Stimulated activated CD4-positive, alpha-beta T cell treated with anti-CD3 and anti-CD28 coated beads, TNF-alpha, amount 100 ng/mL, for 4 hours (primary cell): ENCODE measurements at places on chromosomes 13 and 19.

- no peak for DNase-seq
Measured at GRCh38 chr13:34815526-34815925, 126.5 kb upstream of the NBEA start.

DNA sequence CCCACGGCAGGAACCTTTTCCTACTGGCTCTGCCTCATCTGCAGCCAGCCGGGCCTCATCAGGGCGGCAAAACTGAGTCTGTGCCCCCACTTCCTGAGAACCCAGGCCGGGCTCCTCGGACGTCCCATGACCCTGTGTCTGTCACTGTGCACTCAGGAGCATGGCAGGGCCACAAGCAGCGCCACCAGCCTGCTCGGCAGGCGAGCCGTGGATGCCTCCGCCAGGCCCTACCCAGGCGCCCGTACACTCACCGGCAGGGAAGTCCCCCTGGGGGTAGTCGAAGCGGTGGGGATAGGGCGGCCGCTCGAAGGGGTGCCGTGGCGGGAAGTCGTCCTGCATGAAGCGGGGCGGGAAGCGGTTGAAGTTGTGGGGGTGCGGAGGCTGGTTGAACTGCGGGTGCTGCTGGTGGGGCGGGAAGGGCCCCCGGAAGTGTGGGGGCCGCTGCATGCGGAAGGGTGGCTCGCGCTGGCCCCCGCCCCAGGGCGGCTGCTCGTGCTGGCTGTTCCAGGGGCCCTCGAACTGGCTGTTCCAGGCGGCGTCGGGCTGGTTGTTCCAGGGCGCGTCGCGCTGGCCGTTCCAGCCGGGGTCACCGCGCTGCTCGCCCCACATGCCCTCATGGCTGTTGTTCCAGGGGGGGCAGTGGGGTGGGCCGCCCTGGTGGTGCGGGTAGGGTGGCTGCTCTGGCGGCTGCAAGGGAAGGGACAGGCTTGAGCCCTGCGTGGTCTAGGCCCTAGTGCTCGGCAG, 17.1 kb downstream of the CHERP start:
- no peak for DNase-seq

DNA sequence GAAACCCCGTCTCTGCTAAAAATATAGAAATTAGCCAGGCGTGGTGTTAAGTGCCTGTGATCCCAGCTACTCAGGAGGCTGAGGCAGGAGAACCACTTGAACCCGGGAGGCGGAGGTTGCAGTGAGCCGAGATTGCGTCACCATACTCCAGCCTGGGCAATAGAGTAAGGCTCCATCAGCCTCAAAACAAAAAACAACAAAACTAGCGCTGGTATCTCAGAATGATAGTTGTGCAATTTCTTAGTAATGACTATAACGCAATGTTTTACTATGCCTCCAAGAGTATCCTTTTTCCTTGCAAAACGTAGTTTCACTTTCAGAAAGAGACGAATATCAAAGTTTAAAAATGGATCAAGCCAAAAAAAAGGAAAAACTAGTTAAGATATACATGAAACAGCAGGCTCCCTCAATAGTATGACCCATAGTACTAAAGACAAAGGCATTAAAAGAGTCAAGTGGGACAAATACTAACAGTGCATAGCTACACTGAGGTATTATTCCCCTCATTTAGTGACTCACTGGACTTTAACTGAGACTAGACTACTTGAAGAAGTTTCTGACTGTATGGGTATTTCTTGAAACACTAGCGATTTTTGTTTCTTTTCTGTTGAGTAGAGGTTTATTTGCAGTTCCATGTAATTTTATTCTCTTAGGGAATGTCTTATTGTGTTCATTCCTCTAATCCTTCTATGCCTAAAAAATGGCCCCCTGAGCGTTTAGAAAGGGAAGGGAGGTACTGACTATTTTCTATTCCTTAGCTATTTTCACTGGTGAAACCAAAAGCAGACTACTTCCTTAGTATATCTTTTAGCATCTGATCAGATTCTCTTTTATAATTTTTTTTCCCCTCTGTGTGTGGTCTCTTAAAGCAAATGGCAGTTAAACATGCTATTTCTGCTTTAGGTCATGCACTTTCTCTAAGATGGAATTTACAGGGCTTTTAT, 10.4 kb upstream of the ITM2B start:
- DNase-seq, result no peak

DNA sequence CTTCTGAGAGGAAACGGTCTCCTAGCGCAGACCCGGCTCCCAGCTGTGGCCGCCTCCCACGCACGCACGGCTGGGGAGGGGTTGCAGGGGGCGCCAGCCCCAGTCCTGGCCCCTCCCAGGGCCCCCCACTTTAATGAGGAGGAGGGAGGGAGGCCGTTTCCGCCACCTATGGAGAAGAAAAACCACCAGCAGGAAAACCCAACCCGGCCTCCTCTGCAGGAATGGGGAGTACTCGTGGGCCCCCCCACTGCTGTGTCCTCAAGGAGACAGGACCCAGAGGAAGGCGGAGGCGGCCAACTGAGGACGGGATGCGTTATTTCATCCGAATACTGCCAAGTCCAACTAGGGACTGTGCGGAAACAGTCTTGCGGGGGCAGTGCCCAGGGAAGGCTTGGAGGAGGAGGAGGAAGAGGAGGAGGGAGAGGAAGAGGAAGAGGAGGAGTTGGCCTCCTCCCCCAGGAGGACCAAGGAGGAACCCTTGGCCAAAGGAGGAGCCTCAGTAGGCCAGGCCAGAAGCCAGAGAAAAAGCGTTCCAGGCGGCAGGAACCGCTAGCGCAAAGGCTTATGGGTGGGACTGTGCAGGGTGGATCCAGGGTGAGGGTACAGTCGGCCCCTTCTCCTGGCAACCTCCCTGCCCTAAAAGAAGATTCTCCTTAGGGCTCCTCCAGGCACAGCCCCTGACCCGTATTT, 3.9 kb upstream of the SSBP4 start:
- DNase-seq, result no peak
